ENCODE measurements at places on chromosomes 3 and 15. TPM values are rescaled to one million over a fixed set of nuclear protein-coding genes. Genes with fewer than 3 reads are reported as not detected.

TERC gene
- 57.0 TPM for total RNA-seq

FBXW12 gene
- not detected for total RNA-seq

VEPH1 gene
- total RNA-seq: 130 TPM

SLC12A1 gene
- not detected for total RNA-seq

IMPG2 gene
- 0.18 TPM for total RNA-seq

CKMT1B gene
- total RNA-seq: not detected

COLQ gene
- total RNA-seq: 0.18 TPM

FAM107A gene
- not detected for total RNA-seq

THRB gene
- under 0.01 TPM for total RNA-seq

CPNE9 gene
- total RNA-seq: not detected

PPP1R14D gene
- not detected for total RNA-seq
